ENCODE measurements at places on chromosomes 7 and 10.

DNA sequence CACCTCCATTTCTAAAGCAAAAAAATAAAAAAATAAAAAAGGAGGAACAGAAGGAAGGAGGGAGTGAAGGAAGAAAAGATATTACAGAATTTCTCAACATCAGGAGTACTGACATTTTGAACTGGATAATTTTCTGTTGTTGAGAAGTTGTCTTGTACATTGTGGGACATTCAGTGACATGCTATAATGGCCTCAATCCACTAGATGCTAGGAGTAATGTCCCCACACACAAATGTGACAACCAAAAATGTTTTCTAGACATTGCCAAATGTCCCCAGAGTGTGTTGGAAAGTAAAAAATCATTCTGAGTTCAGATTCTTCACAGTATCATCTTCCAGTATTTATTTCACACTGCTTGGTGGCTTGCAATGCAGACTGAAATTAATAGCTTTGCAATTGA lies 6.5 kb downstream of the ZNF438 start:
- no peak for DNase-seq

DNA sequence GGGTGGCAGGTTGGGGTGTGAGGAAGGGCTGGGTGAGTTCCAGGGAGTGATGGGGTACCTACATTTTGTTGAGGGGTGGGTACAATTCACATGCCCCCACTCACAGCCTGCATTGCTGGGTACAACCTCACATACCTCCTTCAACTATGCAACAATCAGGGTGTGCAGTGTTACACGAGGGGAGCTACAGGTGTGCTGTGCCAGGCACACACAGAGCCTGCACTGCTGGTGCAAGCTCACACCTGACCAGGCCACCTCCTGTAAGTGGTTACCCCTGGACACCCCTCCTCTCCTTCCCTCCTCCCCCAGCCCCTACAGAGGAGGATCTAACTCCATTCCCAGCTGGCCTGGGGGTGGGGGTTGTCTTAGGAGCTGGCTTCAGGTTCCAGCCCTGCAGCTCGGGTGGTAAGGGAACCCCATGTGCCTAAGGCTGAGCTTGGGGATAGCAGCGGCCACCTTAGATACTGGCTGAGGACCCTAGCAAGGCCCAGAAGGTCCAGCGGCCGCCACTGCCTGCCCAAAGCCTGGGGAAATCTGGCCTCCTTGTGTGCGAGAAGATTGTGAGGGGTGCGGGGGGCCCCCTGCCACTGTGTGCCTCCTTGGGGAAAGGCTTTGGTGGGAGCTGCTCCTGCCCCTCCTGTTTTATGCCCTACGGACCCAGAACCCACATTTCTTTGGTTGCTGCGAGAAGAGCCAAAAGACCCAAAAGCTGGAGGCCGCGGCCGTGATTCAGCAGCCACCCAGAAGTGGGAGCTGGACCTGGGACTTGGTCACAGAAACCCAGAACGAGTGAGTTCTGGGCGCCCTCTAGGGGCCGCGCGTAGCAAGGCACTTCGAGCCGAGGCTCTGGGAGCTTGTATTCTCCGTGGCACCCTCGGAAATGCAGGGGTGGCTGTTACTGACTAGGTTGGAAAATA lies 10.8 kb downstream of the TLX1 start:
- DNase-seq = peak; percentile 84

- no peak for DNase-seq
Observed at GRCh38 chr10:60293581-60294175, 96.0 kb downstream of the ANK3 start.

GRCh38 chr10:123062726-123063125 lies 53.9 kb downstream of the ACADSB start:
- no peak for DNase-seq

- peak; percentile 50 for DNase-seq
Observed at GRCh38 chr10:132703419-132704007, 82.4 kb downstream of the NKX6-2 start.

DNA sequence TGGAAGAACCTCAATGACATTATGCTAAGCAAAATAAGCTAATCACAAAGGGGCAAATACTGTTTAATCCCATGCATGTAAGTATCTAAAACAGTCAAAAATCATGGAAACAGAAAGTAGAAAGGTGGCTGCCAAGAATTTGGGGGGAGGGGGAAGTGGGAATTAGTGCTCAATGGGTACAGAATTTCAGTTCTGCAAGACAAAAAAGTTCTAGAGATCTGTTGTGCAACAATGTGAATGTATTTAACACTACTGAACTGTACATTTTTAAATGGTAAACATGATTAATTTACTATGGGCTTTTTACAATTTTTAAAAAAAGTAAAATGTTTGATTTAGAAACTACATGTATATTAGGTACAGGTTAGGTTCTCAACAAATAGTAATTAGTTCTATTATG lies 11.9 kb downstream of the EZH2 start:
- DNase-seq = no peak

DNA sequence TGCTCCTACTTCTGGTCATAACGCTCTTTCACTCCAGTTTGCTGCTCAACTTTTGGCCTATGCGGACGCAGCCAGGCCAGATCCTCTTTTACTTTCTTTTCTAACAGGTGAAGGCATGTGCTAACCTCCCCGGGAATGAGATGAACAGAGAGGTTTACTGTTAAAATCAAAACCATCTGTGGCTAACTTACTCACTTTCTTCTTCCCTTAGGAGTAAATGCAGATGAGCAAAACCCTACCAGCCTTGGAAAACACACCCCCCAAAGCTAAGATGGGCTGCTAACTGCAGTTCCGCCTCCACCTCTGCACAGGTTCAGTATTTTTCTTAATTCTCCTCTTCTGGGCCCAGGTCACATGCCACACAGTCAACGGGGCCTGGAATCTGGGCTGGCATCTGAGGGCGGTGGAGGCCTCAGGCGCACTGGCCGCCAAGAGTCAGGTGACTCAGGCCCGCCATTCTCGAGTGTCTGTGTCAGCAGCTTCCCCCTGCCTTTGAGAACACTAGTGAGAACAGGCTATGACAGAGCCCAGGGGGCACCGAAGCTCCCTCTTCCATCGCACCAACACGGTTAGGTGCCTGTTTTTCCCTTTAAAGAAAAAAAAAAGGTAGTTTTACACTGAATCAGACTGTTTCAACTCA lies 11.1 kb downstream of the FAM53B start:
- DNase-seq = no peak

All from right lobe of liver (tissue), 6 donors.